ENCODE measurements at places on chromosomes 13 and 19.

DNA sequence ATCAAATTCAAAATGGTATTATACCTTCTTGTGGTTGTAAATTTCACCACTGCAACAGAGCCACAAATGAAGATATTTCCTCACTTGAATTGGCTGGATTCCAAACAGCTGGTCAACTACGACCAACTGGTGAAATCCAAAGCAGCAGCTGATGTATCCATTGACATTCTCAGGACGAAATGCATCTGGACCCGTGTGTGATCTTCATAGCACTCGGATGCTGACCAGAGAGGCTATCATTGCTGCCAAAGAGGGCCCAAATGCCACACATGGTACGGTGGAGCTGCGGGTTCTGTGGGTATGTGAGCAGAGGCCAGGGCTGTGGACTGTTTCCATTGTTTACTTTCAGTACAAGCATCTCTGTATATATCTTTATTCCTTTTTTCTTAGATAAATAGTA lies 25.6 kb upstream of the PCCA start:
- no peak for DNase-seq

- DNase-seq: no peak
Measured at GRCh38 chr19:789701-790060, 7.6 kb upstream of the PTBP1 start.

GRCh38 chr13:49853535-49853934 lies 61.1 kb upstream of the KPNA3 start:
- no peak for DNase-seq

DNA sequence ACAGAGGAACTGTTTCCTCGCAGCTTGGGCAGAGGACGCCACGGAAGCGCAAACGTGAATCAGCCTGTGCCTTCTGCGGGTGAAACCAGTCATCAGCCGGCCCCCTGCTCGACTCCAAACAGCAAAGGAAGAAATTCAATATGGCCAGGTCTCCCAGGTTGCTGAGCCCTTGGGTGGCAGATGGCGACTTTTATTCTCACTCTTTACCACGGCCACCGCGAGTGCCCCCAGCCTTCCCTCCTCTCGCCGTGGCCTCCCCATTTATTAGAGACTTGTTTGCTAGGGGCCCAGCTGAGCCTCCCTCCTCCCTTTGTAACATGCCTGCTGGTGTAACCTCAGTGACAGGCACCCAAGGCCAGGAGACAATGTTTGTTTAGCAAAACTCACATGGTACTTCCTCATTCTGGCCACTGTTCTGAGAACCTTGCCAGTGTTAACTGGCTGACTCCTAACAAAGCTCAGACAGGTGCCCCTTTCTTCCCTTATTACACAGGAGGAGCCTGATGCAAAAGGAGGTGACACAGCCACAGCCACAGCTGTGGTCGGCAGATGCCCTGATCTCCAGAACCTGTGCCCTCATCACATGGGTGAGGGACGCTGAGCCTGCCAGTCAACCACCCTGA lies 5.8 kb downstream of the RAB20 start:
- no peak for DNase-seq

GRCh38 chr13:49046002-49046401 lies 70.3 kb downstream of the FNDC3A start:
- DNase-seq: no peak

DNA sequence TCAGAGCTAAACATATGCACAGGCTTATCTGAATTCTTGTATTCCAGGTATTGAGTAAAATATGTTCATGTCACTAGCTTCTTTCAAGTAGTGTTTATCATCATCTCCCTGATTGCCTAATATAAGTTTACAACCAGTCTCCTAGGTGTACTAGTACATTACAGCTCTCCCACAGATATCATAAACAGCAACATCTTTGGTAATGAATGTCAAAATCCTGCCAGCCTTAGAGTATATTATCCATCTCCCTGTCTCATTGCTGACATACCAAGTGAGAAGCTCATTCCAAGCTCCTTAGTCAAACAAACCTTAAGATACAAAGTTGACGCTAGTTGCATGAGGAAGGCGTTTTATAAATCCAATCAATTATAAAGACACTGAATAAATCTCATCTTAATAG lies 689.1 kb upstream of the GPC6 start:
- DNase-seq: no peak

DNA sequence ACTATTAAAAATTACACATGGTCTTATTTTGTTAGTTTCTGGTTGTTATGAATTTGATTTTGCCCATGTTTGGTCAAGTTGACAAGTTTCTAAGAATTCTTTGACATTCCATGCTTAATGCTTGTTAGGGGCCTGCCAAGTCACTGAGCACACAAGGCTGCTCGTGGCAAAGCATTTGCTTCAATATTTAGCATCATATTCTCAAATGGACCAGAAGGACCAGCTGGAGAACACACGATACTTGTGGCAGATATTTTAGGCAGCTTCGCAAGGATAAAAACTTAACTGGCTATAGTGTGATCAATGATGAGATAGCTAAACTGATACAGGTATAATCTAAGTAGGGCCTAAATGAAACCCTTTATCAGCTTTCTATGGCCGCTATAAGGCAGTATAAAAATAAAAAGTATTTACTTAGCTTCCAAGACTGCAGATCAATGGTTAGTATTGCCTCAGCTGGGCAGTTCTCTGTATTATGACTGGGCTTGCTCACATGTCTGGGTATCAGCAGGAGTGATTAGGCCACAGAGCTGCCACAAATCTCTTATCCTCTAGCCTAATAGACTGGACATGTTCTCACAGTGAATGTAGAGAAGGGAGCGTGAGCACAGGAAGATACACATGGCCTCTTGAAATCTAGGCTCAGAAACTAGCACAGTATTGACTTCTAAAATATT lies 155.9 kb upstream of the SPRY2 start:
- no peak for DNase-seq

DNA sequence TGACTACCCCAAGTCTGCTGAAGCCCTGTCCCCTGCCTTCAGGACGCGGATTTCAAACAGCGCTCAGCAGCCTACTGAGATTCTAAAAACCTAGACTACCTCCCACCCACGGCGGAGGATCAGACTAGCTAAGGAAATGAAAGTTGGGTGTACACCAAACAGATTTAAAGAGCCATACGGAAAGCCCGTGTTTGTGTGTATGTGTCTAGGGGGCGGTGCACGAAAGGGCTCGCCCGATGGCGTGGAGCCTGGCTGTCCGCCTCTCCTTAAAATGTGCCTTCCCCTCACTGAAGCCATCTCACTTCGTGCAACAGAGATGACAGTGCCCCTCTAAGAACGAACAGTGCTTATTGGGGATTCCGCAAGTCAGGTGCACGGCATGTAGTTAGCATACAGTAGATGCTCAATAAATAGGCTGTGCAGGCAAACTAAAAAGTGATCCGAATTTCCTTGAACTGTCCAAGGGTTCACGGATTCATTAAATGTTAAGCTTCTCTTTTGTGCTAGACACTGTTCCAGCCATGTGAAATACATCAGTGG lies 639 bp downstream of the LENG1 start:
- no peak for DNase-seq

DNA sequence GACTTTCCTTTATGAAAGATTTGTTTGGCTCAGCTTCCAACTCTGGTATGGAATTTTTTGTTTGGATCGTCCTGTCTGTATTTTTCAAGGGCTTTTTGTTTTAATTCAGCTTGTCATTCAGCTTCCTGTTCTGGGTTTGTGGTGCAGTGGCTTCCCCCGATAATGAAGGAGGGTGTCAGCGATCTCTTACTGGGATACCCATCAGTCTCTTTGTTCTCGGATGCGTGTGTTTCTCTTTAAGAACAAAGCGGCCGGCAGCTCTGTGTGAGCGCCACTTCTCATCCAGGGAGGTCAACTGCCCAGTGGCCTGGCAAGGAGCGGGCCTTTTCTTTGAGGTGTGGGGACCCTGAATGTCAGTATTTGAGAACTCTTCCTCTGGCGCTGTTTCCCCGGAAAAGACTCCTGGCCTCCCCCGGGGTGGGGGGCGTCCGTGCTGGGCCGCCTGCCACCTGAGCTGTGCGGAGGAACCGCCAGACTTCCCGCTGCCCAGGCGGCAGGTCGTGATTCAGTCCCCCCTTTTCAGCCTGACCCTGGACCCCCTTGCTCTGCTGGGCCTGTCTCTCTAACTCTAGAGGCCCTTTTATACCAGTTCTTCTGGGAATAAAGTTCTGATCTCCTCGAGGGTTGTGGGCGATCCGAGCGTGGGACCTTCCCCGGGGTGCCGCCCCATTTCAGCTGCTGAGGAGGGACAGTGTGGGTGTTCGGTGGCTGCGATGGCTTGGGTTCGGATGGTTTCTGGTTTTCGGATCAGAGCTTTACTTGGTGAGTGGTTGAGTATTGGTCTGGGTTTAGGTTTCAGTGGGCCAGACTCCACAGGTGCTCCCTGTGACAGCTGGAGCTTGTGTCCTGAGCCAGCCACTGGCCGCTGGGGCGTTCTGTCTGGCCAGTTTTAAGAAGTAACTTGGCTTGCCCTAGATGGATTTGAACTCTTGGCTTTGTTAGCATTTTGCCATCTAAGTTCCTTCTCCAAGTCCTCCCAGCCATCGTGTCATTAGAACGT lies 3.4 kb downstream of the SF3A2 start:
- no peak for DNase-seq

- DNase-seq: no peak
Measured at GRCh38 chr19:46216612-46217011, 12.9 kb upstream of the IGFL1 start.

GRCh38 chr13:21901336-21901735 lies 230.5 kb downstream of the FGF9 start:
- DNase-seq: no peak

DNA sequence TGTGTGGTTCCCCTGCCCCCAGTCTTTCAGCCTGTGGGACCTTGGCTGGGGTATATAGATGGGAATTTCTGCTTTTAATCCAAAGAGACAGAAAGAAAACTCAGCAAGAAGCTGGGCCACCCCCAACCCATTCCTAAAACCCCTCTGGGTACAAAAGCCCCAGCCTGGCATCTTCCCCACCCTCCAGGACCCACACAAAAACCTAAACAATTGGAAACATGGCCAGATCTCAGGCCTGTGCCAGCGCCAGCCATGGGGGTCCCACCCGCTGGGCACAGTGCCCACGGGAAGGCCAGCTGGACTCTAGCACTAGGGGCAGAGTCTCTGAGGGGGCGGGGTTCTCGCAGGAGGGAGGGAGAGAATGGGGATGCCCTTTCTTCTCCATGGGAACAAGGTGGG lies 8.6 kb downstream of the LYL1 start:
- no peak for DNase-seq
